NCI-H526 treated with DMSO at 0.1 percent for 48 hours (cell line): ENCODE measurements at places on chromosomes 3 and 15.

DNA sequence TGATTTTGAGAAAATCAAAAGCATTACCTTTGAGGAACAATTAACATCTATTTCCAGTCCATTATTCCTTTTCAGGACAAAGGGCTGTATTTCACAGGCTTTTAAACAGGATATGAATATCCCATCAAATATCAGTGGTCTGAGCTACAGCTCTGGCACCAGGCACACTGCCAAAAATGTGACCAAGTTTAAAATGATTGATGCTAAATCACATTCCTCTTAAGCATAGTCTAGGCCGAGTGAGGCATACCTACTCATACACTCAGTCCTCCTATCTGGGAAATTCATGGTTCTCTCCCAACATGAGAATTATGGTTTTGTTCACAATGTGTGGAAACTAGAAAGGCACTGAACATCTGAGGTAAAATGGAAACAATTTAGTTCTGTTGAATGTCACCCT lies 683.5 kb downstream of the TUSC7 start:
- DNase-seq, result no peak

DNA sequence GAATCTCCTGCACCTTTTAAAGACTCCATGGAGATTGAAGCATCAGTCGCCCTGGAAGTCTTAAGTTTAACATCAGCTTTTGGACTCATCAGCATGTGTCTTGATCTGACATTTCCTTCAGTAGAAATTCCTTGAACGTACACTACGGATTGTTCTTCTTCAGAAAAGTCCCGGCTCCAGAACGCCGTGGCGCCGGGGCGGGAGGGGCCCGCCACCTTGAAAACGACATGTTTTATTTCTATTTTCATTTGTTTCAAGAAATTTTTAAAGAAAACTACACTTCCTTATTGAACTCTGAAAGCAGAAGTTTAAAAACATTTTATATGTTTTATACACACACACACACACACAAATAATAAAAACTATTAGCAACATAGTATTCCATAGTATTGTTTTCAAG lies 32.6 kb upstream of the RAP2B start:
- DNase-seq, result no peak

- DNase-seq, result no peak
Measured at GRCh38 chr3:148763156-148763680, 64.4 kb upstream of the CPB1 start.

DNA sequence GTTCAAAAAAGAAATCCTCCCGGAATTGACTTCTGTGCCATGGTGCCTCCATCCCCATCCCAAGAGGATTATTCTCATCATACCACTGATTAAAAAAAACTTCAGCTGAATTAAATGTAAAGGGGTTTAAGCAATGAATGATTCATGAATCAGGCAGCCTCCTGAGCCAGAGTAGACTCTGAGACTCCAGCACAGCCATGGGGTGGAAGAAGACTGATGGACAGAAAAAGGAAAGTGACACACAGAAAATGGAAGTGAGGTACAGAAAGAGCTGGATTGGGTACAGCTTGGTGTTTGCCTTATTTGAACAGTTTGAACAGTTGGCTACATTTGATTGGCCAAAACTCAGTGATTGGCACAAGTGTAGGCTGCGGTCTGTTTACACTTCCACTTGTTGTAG lies 224.8 kb upstream of the ATP10A start:
- no peak for DNase-seq

DNA sequence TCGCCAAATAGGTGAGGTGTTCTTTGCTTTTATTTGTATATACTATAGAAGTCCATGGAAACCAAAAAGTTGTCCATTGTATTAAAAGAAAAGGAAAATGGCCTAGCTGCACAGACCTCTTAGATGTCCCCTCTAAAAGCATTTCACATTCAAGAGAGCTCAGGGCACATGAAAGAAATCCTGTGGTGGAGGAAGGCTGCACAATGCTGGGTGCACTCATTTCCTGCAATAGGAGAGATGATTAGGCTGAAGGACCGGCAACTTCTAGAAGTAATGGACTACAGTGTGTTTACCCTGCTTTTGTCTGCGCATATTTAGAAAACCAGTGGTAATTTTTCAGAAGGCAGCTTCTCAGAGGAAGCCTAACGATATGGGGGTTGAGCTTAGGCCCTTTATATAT lies 25.4 kb downstream of the PPM1L start:
- DNase-seq, result no peak

GRCh38 chr3:44584646-44585501 lies at the start of gene ZNF660:
Gene ZNF660 (plus strand): TSS chr3:44584964. CDS start chr3:44594194, 9,230 bp downstream.
- DNase-seq, result peak; percentile 67

DNA sequence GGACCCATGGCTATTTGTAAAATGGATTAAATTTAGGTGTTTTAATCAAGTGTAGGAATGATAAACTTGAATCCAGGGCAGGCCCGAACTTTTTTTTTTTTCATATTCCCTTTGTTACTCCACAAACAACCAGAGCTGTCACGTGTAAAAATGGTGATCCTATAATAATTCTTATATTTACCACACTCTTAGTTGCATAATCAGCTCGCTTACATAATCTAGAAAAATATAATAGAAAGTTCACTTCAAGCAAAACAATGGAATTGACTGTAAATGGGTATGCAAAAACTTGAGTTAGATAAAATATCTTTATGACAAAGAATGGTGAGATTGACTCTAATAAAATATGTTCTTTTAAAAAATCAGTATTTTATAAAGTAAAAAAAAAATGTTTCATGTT lies 2.1 kb upstream of the PAQR9 start:
- DNase-seq, result no peak
